ENCODE measurements at places on chromosomes 3 and 15. TPM values are rescaled to one million over a fixed set of nuclear protein-coding genes. Genes with fewer than 3 reads are reported as not detected.

The RAB43 gene
- 12.5 TPM for polyA plus RNA-seq

The ZBBX gene
- polyA plus RNA-seq = not detected

The MESP2 gene
- 0.05 TPM for polyA plus RNA-seq

The CACNA2D3 gene
- 0.83 TPM for polyA plus RNA-seq

The COL8A1 gene
- polyA plus RNA-seq = 0.61 TPM

Data from spleen (tissue), 13 donors.